Fibroblast of skin of right quadriceps (primary cell): ENCODE measurements at places on chromosomes 13 and 19.

DNA sequence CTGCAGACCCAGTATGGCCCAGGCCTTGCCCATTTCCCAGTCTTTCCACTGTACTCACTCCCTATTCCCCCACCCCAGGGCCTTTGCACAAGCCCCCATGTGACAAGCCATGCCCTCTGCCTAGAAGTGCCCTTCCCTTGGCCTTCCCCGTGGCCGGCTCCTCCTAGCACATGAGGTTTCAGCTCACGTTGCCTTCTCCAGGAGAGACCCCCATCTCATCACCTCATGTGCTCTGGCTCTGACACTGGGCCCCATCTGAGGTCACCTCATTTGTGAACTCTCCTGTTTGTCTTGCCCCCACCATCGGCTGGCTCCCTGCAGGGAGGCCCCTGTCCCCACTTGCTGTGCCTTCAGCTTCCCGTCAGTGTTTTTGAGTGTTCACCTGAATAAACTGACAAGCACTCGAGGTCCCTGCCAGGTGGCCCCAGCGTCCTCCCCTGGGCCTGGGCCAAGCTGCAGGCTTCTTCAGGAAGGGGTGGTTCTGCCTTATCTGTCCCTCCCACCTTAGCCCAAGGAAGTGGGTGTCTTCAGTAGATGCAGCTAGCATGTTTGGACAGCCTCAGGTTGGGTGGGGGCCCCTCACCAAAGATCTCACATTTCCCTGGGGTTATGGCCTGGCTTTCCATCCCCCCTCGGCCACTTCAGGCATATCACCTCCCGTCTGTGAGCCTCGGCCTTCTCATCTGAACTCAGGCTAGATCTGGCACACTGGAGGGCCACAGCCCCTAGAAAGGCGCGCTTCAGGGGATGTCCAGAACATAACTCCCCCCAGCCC is 3.8 kb upstream of the SLC25A42 start:
- DNase-seq = no peak

GRCh38 chr13:73411067-73411809 is 352.4 kb downstream of the KLF5 start:
- no peak for DNase-seq

DNA sequence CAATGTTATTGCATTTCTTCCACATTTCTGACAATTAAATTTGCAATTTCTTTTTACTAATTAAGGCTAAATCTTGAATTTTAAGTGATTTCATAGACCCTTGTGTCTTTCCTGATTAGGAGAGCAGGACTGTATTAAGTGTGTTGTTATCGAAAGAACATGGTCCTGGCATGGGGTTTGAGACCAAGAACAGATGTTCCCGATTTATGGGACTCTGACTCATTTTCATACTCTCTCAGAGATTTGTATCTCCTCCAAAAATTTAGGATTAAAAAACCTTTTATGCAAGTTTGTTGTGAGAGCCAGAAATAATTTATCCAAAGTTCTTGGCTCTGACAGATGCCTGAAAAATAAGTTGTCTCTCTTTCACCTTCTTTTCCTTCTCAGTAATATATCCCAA is 589.3 kb upstream of the ARGLU1 start:
- DNase-seq = peak; percentile 38

DNA sequence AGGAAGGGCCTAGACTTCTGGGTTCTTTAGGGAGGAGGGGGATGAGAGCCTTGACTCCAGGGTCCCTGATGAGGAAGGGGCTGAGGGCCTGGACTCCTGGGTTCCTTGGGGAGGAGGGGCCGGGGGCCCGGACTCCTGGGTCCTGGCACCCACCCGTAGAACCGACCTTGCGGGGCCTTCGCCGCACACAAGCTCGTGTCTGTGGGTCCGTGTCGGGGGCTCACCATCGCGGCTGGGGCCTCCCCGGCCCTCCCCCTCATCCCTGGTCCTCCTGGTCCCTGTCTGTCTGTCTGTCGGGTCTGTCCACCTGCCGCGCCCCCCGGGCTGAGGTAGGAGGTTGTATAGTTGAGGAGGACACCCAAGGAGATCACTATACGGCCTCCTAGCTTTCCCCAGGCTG is 662 bp upstream of the SPACA6 start:
- no peak for DNase-seq

DNA sequence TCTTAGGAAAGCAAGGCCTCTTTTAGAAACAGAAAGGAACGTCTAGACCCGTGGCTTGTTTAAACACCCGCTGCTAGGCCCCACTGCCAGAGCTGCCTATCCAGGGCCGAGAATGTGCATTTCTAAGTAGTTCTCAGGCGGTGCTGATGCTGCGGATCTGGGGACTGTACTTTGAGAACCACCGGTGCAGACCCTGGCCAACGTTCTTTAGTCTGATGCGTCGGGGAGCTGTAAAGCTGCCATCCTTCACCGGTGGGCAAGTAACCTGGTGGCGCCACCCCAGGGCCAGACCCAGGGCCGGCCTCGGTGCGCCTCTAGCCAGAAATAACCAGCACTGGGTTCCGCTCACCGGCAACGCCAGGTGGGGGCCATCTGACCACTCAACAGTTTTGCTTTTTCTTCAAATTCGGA is 47.1 kb downstream of the TGDS start:
- DNase-seq = no peak
